ENCODE measurements at places on chromosomes 6 and 20.

DNA sequence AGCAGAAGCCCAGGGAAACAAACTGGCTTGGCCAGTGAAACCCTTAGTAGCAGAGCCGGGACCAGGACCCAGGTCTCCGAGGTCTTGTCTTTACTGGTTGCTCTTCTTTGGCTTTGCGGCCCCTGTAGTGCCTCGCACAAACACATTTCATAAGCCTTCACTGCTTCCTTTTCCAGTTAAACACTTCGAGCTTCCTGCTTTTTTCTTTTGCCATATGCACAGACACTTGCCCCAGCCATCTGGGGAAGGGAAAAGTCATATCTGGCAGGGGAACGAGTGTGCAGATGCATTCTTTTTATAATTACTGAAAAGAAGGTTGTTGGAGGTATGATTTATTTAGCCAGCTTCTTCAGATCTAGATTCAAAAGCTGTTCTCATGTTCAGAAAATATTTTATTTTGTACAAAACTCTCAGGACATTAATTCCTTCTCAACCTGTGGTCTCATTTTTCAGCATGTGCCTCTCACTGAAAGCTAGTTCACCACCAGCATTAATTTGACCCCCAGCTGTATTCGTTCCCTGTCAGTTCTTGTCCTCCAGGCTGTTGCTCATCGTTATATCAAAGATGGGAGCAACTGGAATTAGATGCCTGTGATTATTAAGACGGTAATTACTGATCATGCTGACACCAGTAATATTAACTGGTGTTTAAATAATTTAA lies 19.2 kb downstream of the KLHL32 start:
- no peak for DNase-seq

- DNase-seq: no peak
These were observed 22.7 kb downstream of the SLC16A10 start for GRCh38 chr6:111110036-111110435.

DNA sequence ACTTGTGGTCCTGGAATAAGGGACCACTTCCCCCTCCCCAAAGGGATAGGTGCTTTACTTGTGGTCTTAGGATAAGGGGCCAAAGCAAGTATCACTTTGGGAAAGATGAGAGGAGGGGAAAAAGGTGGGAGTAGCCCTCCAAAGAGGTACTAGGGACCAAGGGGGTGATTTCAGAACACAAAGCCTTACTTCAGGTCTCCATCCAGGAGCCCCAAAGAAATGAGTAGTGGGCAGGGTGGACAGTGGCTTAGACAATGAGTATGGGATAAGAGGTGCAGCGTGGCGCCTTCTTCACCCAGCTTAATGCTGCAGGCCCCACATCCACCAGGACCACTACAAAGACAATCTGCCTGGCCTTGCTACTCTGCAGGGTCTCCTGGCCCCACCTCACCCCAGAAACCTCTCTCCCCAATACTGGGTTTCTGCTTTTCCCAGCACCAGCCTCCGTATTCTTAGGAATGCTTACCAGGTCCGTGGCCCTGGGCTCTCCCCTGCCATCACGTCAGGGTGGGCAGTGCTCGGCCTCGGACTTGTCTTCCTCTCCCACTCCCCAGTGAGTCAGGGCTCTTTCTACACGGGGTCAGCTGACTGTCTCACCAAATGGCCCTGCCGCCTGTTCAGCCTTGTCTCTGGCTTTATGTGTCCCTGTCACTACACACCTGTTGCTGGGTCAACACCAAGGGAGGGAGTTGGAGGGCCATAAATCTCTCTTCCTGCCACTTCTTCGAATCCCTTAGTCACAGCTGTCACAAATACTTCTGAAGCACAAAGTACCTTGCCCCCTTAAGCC lies 3.1 kb downstream of the NNAT start:
- no peak for DNase-seq

DNA sequence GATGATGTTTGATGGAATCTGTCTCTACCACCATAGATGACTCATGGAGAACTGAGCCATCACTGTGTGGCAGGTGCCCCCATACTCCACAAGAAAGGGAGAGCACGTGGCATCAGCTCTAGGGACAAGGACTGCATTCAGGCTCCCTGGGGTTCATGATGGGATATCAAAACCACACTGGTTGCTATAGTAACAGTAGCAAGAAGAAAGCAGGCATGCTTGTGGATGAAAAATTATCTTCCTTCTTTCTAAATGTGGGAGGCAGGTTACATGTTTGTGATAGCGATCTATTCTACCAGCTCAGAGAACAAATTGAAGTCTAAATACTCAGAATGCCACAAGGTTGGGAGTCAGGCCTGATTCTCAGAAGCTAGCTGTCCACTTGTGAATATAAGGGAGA lies 224.2 kb downstream of the ARHGAP18 start:
- no peak for DNase-seq

DNA sequence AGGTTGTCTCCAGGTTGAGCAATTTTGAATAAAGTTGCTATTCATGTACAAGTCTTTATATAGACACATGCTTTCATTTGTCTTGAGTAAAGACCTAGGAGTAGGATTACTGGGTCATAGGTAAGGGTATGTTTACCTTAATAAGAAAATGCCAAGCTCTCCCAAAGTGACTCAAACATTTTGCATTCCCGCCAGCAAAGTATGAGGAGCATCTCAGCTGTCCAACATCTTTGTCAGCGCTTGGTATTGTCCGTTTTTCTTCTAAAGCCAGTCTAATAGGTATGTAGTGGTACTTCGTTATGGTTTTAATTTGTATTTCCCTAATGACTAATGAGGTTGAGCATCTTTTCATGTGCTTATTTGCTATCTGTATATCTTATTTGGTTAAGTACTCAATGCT lies 67.2 kb downstream of the MAP3K5 start:
- DNase-seq: no peak

DNA sequence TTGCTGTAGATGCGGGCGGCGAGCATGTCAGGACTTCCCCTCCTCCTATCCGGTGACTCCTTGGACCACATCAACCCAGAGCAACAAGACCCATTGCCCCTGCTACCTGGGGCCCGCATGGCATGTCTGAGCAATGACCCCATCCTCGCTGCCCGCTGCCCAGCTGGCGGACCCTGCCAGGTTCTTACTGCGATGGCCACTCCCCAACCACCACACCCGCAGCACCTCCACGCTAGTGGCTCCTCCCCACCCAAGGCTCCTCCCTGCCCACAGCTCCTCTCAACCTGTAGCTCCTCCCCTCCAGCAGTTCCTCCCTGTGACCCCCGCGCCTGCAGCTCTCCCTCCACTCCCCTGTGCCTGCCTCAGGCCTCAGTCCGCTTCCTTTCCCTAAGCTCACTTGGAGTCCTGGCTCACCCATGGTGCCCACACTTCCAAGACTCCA lies 17.6 kb upstream of the SERPINB9 start:
- no peak for DNase-seq

GRCh38 chr6:166312832-166313231 lies 4.6 kb upstream of the PRR18 start:
- no peak for DNase-seq

DNA sequence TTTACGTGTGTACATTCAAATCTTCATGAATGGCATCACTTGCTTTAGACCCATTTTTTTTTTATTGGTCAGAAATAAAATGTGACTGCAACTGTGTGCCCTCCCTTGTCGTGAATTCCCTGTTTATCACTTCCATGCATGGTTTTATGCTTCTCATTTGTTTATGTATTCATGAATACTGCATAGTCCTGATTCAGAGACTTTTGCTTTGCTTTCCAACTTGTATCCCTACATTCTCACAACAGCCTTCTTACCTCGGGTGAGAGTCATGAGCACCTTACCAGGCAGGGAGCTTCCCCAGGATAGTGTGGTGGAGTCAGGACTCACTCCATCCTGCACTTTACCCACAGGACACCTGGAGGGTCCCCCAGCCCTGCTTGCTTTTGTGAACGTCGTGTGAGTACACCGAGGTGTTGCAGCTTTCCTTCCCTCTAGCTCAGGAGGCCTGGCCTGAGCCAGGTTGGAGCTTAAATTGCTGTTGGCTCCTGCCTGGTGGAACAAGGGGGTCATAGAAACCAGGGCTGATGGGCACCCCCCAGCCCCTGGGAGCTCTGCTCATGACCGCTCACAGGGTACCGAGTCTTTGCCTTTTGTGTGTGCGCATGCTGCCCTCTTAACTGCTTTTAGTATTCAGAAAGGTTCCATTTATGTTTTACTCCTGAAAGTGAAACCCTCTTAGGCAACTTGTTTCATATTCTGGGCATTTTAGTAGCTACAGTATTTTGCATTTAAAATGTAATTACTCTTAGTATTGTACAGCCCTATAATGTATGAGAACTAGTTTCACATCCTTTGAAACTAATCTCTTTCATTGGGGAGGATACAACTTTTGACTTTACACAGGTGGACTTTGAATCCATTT lies 66.0 kb downstream of the CDS2 start:
- no peak for DNase-seq

GRCh38 chr6:29745855-29746449 lies 22.7 kb downstream of the HLA-F start:
- DNase-seq: no peak

DNA sequence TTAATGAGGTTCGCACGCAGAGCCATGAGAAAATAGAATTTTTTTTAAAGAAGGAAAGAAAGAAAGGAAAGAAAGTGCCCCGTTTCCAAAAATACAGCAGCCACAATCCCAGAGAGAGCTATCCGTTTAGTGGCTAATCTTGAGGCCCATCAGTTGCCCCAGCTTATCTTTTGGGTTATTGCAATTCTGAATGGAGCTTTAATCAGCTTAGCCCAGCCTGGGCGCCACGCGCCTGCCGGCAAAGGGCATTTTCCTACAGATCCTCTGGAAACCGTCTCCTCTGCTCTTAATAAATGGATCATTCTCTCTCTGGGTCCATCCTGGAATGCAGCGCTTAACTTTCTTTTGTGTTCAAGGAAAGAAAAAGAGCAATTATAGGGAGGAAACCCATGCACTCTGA lies 413.3 kb downstream of the MAFB start:
- no peak for DNase-seq

DNA sequence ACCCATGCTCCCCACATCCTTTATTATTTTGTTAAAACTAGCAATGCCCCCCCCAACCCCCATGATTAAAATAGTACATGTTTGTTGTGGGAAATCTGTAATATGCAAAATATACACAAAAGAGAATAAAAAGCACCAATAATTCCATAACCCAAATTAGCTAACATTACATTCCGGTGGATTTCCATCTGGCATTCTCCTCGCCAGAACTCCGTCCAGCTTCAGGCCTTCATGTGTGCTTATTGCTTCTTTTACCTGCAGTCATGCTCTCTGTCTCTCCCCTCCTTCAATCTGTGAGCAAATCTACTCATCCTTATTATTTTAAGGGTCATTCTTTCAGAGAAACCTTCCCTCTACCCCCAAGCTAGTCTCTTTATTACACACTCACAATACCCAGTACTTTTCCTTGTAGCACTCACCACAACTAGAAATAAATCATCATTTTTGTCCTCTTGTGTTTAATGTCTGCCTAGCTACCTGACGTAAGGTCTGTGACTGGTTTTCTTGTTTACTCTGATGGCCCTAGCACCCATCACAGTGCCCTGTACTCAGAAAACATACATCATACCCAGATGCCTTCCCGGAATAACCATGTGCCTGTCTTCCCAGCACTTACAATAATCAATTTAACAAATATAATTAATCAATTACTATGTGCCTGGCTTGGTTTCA lies 25.6 kb upstream of the IER3 start:
- no peak for DNase-seq

All from activated naive CD8-positive, alpha-beta T cell treated with anti-CD3 and anti-CD28 coated beads, Interleukin-2, amount 50 U/mL, for 16 hours (primary cell).